ENCODE measurements at places on chromosomes 6 and 20. TPM values are rescaled to one million over a fixed set of nuclear protein-coding genes. Genes with fewer than 3 reads are reported as not detected.

DNA sequence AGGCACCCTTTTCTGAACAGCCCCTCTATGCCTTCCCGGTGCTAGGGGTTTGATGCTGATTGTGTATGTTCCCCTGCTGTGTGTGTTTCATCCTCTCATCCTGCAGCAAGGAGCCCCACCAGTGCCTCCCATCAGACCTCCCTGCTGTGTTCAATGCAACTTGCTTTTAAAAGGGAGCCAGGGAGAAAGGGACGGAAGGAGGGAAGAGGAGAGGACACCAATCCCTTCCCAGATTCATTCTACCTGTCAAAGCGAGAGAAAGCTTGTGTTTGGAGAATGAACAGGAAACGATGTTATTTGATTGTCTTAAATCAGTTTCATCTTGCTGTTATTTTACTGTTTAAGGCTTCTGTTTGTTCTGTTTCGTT is 259.2 kb downstream of the ADGB start:
- H3K4me1 ChIP-seq: peaks cover 10% of the 10 kb centered on the region
- no peaks in the 10 kb centered on the region for H3K27me3 ChIP-seq
- DNase-seq: no peak
- H3K27ac ChIP-seq: no peak overlapping the region
- no peak overlapping the region for H3K4me3 ChIP-seq

GRCh38 chr20:36116807-36117441 is 37.6 kb upstream of the EPB41L1 start:
- H3K4me1 ChIP-seq: no peaks in the 10 kb centered on the region
- H3K27ac ChIP-seq: no peak overlapping the region
- H3K36me3 ChIP-seq: no peaks in the 10 kb centered on the region
- no peak overlapping the region for H3K4me3 ChIP-seq
- peaks cover 10% of the 10 kb centered on the region for H3K27me3 ChIP-seq
- no peak for DNase-seq

SIGLEC1 gene
- total RNA-seq: not detected

TPMT gene
- total RNA-seq: 5.8 TPM

DNA sequence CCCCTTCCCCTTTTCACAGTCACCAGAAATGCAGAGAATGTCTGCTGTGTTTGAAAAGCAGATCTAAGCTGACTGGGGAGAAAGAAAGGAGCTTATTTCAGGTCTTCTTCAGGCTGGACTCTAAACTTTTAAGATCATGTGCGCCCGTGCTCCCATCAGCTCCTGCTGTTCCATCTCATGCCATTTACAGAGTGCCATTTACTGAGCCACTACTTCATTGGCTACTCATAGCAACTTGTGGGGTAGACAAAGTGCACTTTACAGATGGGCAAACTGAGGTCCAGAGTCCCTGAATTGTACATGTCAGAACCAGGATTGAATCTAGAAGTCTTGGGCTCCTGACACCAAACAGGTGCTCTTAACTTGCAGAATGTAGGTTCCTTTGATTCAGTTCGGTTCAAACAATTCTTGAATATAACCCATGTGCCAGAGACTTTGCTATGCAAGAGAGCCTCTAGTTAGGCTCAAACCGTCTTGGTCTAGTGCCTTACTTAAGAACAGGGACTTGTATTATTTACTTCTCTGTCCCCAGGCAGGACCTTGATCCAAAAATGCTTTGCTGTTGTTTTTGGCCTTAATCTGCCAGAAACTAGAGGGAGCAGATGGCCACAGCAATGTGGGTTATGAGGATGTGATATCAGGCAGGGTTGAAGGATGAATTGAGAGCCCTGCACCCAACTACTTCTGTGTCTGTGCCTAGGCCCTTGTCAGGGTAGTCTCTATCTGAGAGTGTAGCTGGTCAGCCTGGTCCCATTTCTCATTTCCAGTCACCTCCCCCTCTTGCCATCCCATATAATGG is 56.4 kb downstream of the RALY start:
- no peaks in the 10 kb centered on the region for H3K27me3 ChIP-seq
- no peak overlapping the region for H3K4me3 ChIP-seq
- H3K36me3 ChIP-seq: peaks cover 11% of the 10 kb centered on the region
- peaks cover 35% of the 10 kb centered on the region for H3K4me1 ChIP-seq
- DNase-seq: no peak

GRCh38 chr6:80537118-80537972 is 430.9 kb downstream of the BCKDHB start:
- no peaks in the 10 kb centered on the region for H3K27me3 ChIP-seq
- H3K36me3 ChIP-seq: no peaks in the 10 kb centered on the region
- peaks cover 3% of the 10 kb centered on the region for H3K4me1 ChIP-seq

DNA sequence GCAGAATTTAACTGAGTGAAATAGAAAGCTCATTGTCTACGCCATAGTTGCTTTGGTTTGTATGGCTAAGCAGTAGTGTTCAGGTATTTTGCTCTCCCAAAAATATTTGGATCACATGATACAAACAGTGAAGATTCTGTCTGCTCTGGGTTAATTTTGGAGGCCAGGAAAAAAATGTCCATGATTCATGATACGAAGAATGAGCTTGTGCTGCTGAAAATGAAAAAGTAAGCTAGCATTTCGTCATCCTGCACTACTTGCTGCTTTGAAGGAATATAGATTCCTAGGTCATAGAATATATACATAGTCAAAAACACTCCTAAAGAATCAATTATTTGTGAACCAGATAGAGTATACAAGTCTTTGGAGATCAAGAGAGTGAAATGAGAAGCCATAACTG is 8.3 kb downstream of the WRNIP1 start:
- H3K4me1 ChIP-seq: peaks cover 48% of the 10 kb centered on the region
- no peak for DNase-seq
- no peak overlapping the region for H3K4me3 ChIP-seq
- H3K27ac ChIP-seq: no peak overlapping the region

DNA sequence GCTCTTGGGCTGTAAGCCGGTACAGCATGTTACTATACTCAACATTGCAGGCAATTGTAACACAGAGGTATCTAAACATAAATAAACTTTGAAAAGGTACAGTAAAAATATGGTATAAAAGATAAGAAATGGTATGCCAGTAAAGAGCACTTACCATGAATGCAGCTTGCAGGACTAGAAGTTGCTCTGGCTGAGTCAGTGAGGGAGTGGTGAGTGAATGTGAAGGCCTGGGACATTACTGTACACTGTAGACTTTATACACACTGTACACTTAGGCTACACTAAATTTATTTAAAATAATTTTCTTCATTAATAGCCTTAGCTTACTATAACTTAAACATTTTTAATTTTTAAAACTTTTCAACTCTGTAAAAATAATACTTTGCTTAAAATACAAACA is 37.8 kb upstream of the ANKEF1 start:
- no peak for DNase-seq
- no peak overlapping the region for H3K27ac ChIP-seq
- no peaks in the 10 kb centered on the region for H3K27me3 ChIP-seq
- no peaks in the 10 kb centered on the region for H3K36me3 ChIP-seq

TXLNB gene
- 0.35 TPM for total RNA-seq

- no peak overlapping the region for H3K4me3 ChIP-seq
- H3K36me3 ChIP-seq: no peaks in the 10 kb centered on the region
- H3K4me1 ChIP-seq: no peaks in the 10 kb centered on the region
- H3K27ac ChIP-seq: no peak overlapping the region
- H3K27me3 ChIP-seq: no peaks in the 10 kb centered on the region
Measured at GRCh38 chr6:11772109-11772825, 6.3 kb downstream of the ADTRP start.

GRCh38 chr6:107786709-107787588 is 37.2 kb downstream of the SCML4 start:
- peaks cover 29% of the 10 kb centered on the region for H3K36me3 ChIP-seq
- peak; percentile 74 for DNase-seq
- H3K4me3 ChIP-seq: peak overlapping the region; percentile 70
- H3K27ac ChIP-seq: peak overlapping the region; percentile 91
- H3K27me3 ChIP-seq: no peaks in the 10 kb centered on the region

SMLR1 gene
- not detected for total RNA-seq

DNA sequence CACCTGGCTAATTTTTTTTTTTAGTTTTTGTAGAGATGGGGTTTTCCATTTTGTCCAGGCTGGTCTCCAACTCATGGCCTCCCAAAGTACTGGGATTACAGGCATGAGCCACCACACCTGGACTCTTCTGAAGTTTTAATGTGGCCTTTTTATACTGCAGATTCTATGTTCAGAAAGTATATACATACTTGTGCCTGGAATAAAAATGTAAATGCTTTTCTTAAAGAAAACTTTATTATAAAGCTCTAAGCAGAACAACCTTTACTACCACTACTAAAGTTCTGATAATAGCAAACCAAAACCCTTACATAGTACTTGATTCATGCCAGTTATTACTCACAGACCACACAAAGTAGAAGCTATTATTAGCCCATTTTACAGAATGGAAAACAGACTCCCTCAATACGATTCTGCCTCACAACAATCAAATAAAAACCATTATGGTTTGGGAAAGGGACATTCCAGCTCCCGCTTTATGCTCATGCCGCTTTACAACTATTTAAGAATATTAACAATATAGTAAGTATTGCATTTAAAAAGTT is 5.3 kb downstream of the PHIP start:
- H3K4me1 ChIP-seq: peaks cover 45% of the 10 kb centered on the region
- peaks cover 41% of the 10 kb centered on the region for H3K36me3 ChIP-seq
- H3K27me3 ChIP-seq: no peaks in the 10 kb centered on the region

GRCh38 chr6:52375780-52376556 is 14.0 kb downstream of the PAQR8 start:
- H3K36me3 ChIP-seq: peaks cover 45% of the 10 kb centered on the region
- DNase-seq: peak; percentile 25
- H3K4me3 ChIP-seq: no peak overlapping the region
- H3K4me1 ChIP-seq: peaks cover 47% of the 10 kb centered on the region
